Muscle of arm (tissue), 14 donors: ENCODE measurements at places on chromosomes 1 and 21. TPM values are rescaled to one million over a fixed set of nuclear protein-coding genes. Genes with fewer than 3 reads are reported as not detected.

Gene ARMH1
- polyA plus RNA-seq, result 0.95 TPM

Gene LY9
- polyA plus RNA-seq, result not detected

Gene AVPR1B
- 0.19 TPM for polyA plus RNA-seq

Gene FCRL2
- polyA plus RNA-seq, result not detected

Gene CRNN
- not detected for polyA plus RNA-seq

Gene MXRA8
- 56.0 TPM for polyA plus RNA-seq

Gene FCER1G
- 20.3 TPM for polyA plus RNA-seq

Gene TRIM17
- 0.41 TPM for polyA plus RNA-seq

Gene SLC6A17
- 0.69 TPM for polyA plus RNA-seq

Gene C8B
- 0.08 TPM for polyA plus RNA-seq

Gene JMJD4
- 13.6 TPM for polyA plus RNA-seq

- no peak for DNase-seq
Observed at GRCh38 chr1:153723687-153724086, 4.2 kb upstream of the INTS3 start.

DNA sequence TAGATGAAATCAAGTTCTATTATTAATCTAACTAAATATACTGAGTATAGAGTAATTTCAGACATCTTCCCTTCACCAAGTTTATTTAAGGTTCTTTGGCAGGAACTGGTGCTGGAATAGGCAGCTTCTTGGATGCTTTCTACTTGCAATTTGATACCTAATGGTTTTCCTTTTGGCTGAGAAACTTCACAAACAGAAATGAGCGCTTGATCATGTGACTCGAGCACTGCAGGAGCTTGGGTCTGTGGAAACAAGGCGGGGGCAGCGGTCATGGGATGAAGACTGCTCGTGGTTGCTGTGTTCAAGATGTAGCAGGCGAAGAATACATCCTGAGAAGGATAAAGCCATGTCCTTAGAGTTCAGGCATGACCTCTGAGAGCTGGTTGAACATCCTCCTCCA, 136.8 kb downstream of the PTPRC start:
- no peak for DNase-seq

GRCh38 chr1:244461245-244462071, at the start of gene CATSPERE:
Gene CATSPERE, plus strand, starts transcription at chr1:244461273. Its CDS starts 157 bp downstream, at chr1:244461430.
- peak; percentile 74 for DNase-seq

- DNase-seq, result no peak
Observed at GRCh38 chr1:182114627-182115023, 53.1 kb upstream of the ZNF648 start.

GRCh38 chr1:88867743-88868521, 23.4 kb downstream of the GTF2B start:
- DNase-seq, result no peak

DNA sequence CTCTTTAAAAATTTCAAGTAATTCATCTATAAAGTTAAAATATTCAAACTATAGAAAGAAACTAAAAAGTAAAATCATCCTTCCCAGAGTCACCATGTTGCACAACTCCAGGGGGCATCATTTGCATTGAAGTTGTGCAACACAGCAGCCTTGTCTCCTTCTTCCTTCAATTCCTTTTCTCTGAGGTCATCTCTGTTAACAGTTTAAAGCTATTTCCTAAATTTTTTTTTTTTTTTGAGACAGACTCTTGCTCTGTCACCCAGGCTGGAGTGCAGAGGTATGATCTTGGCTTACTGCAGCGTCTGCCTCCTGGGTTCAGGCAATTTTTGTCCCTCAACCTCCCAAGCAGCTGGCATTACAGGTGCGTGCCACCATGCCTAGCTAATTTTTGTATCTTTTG, 7.1 kb downstream of the RHBG start:
- no peak for DNase-seq

- peak; percentile 94 for DNase-seq
Observed at GRCh38 chr1:22778862-22779520, 68.4 kb downstream of the EPHB2 start.

GRCh38 chr1:154873321-154873950, 3.4 kb upstream of the KCNN3 start:
- DNase-seq, result no peak

GRCh38 chr1:190665045-190665444, 187.4 kb upstream of the BRINP3 start:
- no peak for DNase-seq

DNA sequence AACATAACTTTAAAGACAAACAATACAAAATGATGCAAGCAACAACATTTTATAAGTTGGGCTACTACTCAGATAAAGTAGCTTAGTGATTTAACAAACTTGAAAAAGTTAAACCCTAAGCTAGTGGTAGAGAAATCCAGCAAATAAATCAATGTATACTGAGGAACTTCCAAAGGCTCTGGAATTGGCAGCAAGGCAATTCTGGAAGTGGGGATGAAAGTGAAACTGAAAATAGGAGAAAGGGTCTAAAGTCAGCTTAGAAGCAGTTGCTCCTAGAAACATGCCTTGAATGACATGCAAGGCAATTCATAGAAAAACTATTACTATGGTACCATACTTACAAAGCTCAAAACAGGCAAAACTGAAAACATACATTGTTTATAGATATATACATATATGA, 90.0 kb upstream of the CAMK1G start:
- DNase-seq, result no peak

DNA sequence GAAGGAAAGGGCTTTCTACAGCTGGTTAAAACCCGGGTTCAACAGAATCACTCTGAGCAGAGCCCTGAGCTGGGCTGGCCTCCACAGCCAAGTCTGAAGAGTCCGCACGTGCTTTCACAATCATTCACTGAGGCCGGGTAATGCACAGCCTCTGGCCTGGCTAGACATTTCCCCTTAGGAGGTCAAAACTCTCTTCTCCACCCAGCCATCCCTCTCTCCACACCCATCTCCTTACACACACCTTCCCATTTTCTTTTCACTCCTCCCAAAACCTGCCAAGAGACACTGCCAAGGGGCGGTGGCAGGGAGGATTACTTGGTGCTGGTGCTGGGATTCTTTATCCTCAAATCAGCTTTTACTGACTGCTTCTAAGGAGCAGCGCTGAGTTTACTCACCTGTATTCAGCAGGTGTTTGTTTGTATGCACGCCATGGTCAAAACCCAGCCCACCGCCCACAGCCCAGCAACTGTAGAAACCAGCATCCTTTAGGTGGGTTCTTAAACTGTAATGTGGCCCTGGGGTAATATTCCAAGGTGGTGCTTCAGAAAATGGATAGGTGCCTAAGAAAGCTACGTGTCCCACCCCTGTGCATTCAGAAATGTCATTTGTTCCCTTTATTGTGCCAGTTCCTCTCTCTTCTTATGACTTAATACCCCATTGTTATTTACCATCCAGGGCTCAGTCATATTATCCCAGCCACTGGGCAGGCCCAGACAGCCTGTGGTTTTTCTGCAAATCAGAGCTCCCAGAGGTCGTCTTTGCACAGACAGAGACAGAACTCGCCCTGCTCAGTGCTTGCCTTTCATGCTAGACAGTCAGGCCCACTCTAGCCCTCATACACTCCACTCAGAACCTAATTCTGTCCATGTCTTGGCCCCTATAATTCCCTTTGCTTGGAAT, 80.2 kb downstream of the ADSS2 start:
- no peak for DNase-seq

- DNase-seq, result no peak
Observed at GRCh38 chr21:45209046-45209445, 78.6 kb downstream of the POFUT2 start.

- DNase-seq, result no peak
Observed at GRCh38 chr1:232127190-232127589, 500.6 kb downstream of the DISC1 start.

DNA sequence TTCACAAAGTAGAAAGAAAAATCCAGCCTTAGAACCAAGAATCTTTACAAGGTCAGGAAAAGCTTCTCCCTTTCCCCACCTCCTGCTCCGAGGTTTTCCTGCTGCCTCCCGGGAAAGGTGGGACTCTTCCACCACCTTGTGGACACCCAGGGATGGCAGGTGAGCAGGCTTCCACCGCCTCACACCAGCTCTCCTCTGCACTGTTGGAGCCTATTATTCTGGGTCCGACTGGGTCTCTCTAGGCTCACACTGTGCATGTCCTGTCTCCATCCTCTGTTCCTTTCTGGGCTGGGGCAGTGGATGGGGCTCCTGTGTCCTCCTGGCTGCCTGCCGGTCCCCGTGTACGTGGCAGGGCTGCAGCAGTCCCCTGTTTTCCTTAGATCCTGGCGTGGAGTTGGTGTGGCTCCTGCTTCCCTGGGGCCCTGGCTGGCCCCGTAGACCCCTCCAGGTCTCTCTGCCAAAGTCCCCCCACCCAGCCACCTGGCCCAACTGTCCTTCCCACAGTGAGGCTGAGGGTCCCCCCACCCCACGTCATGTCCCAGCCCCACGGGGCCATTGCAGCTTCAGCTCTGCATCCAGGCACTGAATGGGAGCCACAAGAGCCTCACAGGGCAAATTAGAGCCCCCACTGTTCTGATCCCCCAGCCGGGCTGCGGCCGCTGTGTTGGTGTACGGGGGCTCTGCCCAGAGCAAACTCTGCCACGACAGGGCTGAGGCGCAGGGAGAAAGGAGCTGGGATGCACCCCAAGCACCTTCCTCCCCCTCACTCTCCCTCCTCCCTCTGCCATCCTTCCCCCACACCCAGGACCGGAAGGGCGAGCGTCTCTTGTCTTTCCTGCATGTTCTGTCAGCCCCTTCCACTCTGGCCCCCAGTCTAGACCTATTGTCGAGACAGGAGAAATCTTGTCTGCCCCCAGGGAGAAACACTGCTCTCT, 3.3 kb upstream of the SLC45A1 start:
- peak; percentile 74 for DNase-seq

DNA sequence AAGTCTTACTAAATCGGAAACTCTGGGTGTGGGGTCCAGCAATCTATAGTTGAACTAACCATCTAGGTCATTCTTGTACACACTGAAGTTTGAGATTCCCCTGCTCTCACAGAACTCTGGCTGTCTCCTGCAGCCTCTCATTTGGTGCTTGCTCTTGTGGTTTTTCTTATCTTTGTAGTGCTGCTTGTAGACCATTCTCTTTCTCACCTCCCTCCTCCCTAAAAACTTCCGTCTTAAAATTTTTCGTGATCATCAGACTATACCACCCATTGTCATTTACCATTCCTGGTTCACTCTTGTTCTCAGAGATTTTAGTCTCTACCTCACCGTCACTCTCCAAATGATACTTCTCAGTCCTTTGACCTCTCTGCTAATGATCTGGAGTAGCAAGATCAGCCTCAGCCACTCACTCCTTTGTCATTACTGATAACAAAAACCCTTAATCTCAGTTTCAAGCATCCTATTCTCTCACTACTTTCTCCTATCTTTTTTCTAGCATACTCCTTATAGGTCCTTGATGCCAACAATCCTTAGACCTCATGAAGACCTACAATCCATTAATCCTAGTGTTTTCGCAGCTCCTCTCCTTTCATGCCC, 13.0 kb upstream of the EPHX4 start:
- no peak for DNase-seq

- DNase-seq, result no peak
Observed at GRCh38 chr1:40130892-40131291, 30.3 kb upstream of the RLF start.
